ENCODE measurements at places on chromosomes 12 and 14.

DNA sequence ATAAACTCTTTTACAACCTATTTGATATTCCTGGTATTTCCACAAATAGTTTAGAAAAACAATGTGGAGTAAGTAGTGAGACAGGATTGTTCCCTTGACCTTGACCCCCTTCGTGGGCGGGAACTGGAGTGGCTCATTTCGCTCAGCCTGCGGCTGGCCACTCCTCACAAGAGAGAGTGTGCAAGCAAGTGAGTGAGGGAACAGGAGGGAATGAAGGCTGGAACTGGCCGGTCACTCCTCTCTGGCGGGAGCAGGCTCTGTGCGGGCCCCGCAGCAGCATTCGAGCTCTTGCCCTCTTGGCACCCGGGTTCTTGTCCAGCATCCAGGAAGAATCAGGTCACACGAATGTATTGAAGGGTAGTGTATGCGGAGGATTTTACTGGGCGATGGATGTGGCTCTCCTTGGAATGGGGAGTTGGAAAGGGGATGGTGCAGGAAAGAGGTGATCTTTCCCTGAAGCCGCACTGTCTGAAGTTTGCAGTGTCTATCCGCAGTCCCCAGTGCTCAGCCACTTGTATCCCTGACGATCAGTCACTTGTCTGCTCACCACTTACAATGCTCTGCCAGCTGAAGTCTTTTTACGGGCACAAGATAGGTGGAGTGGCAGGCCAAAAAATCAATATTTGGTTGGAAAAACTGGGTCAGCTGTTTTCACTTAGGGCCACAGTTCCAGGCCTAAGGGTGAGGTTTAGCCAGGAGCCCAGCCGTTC, 28.0 kb upstream of the TXNRD1 start:
- DNase-seq, result no peak

GRCh38 chr14:94770815-94771157, 873 bp upstream of the GSC start:
- DNase-seq, result no peak

- DNase-seq, result peak; percentile 61
Observed at GRCh38 chr12:67482751-67483661, 165.5 kb upstream of the DYRK2 start.

- DNase-seq, result no peak
Observed at GRCh38 chr12:7937833-7938506, 2.0 kb upstream of the SLC2A3 start.

GRCh38 chr14:62655166-62655565, 390.1 kb downstream of the KCNH5 start:
- DNase-seq, result no peak

Measured in activated CD8-positive, alpha-beta memory T cell treated with anti-CD3 and anti-CD28 coated beads for 1 hour (primary cell).